Right renal cortex interstitium (tissue), 3 donors: ENCODE measurements at places on chromosomes 7 and 10. TPM values are rescaled to one million over a fixed set of nuclear protein-coding genes. Genes with fewer than 3 reads are reported as not detected.

ANKRD61 gene
- 0.54 TPM for polyA plus RNA-seq

UNC5B gene
- 48.3 TPM for polyA plus RNA-seq

ELFN1 gene
- polyA plus RNA-seq, result 11.8 TPM

GRCh38 chr7:105600720-105601550 is 19.6 kb upstream of the EFCAB10 start:
- no peak for DNase-seq

GRCh38 chr7:30525429-30525828 is 20.8 kb upstream of the GGCT start:
- no peak for DNase-seq

DNA sequence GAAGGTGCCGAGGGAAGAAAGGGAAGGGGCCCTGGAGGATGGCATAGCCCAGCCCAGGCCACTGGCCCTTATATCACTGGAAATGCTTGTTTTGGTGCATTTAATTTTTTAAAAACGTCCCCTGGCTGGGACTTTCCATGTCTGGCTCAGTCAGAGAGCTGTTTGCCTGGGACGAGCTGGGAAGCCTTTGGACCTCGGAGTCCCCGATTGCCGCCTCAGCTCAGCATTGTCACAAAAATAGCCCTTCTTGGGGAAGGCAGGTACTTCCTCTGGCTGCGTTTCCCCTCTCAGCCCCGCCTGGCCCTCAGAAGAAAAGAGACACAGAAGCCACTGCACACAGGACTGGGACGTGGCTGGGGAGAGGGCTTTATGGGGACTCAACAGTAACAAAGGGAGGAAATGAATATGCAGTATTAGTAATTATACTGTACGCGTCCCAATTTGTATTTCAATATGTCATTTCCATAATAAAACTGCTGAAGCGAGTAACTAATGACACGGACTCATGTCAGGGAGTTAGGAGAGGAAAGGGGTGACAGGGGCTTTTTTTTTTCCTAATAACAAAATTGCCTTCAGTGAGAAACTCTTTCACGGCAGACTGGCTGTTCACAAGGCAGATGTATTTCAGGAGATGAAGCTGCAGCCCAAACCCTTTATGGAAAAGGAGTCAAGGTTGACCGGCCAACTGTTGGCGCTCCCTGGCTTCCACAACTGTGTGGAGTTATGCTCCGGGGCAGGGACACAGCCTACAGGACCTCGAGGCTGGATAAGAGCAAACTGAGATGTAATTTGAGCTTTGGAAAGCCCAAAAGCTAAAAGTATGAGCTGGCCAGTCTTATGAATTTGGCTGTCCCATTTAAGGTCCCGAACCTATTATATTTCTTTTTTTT is 31.0 kb upstream of the MXI1 start:
- no peak for DNase-seq

DNA sequence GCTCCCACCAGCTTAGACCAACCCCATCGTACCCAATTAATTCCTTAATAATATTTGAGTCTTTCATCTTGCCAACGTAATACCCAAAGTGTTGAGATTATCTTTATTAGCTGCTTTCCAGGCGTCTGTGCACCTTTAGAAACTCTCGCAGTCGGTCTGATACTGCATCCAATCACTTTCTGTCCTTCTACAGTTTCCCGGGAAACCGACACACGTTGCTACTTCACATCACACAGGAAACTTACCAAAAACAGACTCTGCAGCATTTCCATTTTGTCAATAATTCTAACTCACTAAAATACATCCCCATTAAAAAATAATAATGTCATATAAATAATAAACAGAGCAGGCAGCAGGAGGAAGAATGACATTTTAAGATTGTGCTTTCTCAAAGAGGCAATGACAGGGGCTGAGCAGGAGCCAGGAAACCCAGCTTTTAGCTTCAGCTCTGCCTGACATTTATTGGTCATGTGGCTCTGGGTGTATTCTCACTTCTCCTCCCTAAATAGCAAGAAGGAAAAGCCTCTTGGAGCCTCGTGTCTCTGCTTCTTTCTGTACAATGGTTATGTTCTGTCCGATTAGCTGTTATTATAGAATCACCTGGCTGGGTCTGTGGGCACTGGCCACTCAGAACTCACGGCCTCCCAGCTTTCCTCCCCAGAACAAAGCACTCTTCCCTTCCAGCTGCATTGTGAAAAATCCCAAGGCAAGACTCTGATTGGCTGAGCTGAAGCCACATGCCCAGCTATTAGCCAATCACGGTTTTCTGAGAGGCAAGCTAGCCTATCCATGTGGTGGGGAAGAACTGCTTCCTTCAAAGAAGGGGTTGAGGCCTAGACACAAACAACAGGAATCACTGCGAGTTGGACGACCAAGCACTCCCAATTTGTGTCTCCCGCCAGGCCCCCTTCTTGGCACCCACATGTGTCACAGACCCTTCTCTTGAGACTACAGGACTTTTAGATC is 424.7 kb upstream of the FOXK1 start:
- no peak for DNase-seq

DNA sequence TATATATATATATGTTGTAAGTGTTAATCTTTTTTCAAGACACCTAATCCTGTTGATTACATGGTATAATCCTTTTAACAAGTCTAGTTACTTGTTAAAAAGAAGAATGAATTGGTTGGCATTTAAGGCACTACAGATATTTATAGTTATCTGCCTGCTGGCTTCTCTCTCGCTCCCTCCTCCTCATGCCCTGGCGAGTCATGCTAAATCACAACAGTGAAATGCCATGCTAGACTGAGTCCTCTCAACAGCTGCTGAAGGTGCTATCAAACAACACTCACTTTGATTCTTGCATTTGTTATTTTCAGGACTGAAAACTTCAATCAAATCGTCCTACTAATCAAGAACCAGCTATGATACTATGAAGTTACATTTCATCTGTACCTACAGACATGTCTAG is 15.4 kb downstream of the NRAP start:
- no peak for DNase-seq

DNA sequence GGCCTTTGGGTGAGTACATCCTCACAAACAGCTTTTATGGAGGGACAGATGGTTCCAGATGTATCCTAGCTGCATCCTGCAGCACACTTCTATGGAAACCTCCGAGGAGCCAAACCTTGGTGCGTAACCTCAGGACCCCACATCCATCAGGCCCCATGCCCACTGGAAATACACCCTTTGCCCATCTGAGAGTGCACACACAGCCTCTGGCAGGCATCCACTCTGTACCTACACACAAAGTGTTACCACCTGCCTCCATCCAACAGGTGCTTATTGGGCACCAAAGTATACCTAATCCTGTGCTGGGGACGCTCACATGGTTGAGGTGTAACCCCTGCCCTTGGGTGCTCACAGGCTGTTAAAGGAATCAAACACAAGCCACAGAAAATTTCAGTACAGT is 117.9 kb downstream of the ADCY1 start:
- no peak for DNase-seq

DNA sequence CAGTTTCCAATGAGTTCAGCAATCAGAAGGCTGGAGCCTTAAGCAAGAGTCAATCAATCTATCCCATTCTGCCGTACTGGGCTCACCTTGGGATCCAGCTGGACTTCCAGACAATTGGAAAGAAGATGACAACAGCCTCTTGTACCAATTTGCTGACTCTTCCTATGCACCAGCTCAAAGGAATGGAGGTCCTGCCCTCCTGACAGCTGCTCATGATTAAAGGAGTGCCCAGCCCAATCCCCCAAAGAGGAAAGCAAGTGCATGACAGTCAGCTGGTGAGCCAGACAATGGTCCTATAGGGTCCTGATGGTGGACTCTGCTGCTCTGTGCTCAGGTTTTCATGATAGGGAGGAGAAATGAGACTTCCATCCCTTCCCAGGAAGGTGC is 25.1 kb downstream of the VSTM4 start:
- DNase-seq, result no peak
